ENCODE measurements at places on chromosomes 11 and 22.

DNA sequence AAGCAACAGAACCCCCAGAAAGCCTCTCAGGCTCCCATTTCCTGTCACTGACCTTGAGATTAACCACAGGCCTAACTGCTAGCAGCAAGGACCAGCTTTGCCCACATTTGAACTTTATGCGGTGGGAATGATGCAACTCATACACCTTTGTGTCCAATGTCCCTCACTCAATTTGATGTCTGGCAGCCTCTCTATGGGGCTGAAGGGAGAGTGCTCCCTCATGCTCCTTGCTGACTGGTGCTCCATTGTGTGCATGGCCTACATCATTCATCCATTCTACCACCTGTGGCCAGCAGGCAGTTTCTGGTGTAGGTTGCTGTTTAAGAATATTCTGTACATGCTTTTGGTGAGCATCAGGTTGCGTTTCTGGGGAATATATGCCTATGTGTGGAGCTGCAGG is 31.9 kb downstream of the KCNQ1OT1 start:
- no peak overlapping the region for H3K4me3 ChIP-seq
- no peak for DNase-seq
- H3K27ac ChIP-seq, result no peak overlapping the region
- H3K4me1 ChIP-seq, result no peaks in the 10 kb centered on the region
- no peaks in the 10 kb centered on the region for H3K27me3 ChIP-seq
- no peaks in the 10 kb centered on the region for H3K36me3 ChIP-seq

- peak overlapping the region; percentile 94 for H3K27ac ChIP-seq
- H3K27me3 ChIP-seq, result no peaks in the 10 kb centered on the region
- peaks cover 33% of the 10 kb centered on the region for H3K4me1 ChIP-seq
- DNase-seq, result peak; percentile 77
These were observed 2.8 kb downstream of the RIC8A start for GRCh38 chr11:210122-210802.

DNA sequence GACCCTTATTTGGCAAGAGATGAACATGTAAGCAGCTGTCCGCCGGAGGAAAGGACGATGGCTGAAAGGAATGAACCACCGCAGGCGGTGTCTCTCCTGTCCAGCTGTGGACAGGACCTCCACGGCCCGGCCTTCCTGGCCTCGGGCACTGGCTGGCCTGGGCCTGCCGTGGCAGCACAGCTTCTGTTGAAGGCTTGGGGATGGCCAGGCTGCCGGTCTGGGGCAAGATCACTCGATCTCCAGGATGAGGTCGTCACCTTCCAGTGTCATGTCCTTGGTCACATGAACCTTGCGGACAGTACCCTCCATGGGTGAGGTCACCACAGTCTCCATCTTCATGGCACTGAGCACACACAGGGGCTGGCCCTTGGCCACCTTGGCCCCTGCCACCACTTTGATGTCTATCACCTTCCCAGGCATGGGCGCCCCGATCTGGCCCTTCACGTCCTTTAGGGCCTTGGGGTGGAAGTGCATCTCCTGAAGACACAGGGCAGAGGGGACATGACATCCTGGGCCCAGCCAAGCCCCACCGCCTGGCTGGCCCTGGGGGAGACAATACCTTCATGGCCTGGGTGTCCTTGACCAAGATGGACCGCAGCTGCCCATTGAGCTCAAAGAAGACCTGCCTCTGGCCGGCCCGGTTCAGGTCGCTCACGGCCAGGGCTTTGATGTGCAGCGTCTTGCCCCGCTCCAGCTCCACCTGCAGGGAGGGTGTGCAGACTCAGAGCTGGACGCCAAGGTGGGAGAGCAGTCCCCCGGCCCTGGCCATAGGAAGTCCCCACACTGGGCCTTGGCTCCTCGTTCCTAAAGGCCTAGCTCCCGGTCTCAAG is 5.6 kb downstream of the RCE1 start:
- peaks cover 7% of the 10 kb centered on the region for H3K4me1 ChIP-seq
- DNase-seq, result no peak
- peaks cover 4% of the 10 kb centered on the region for H3K36me3 ChIP-seq
- no peaks in the 10 kb centered on the region for H3K27me3 ChIP-seq

DNA sequence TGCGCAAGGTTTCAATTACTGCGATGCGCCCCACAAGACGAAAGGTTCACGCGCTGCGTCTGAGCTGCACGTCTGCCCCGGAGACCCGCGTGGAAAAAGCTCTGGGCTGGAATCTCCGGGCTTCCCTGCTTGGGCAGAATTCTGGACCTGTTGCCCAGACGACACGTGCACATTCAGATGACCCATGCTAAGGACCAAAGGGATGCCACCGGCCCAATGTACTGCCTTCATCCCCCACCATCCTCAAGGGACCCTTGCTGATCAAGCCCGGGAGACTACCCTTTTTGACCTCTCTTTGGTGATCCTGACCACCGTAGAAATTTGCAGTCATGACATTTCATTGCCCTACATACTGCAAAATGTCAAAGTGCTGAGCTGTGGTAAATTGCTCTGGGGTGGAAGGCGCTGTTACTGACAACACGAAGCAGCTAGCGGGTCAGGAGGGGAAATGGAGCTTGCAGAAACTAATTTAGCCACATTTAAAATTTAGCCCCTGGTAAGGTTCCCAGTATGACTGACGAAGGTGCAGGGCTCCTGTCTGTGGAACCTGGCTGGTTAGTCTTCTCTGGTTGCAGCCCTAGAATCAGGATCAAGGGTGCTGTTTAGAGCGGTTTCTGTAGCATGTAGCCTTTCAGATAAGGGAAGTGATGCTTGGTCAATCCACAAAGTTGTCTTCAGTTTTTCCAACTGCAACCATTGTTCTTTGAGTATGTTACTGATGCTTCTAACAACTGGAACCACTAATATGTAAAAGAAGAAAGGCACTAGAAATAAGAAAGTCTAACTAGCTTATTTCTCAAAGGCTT is 81.9 kb downstream of the PRR5L start:
- H3K27me3 ChIP-seq, result no peaks in the 10 kb centered on the region
- peak overlapping the region; percentile 83 for H3K4me3 ChIP-seq
- peaks cover 11% of the 10 kb centered on the region for H3K36me3 ChIP-seq
- H3K4me1 ChIP-seq, result peaks cover 6% of the 10 kb centered on the region

DNA sequence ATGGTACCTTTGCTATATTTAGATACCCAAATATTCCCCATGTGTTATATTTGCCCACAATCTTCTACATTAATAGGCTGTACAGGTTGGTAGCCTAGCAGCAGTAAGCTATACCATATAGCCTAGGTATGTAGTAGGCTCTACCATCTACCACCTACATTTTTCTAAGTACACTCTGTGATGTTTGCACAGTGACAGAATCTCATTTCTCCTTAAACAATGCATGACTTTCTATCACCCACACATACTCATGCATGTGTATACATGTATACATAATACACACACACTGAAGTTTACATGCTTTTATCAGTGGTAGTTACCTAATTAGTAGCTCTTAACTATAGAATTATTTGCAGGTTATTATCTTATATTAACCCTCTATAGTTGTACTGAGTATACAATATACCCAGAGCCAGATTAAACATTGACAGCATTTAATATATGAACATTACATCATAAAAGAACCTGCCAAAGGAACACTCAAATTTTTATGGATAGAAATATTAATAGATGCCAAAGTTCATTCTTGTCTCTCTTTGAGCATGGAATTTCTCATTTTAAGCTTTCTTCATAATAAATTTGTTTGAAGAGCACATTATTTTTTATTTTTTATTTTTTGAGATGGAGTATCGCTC is 51.4 kb downstream of the ELP4 start:
- no peaks in the 10 kb centered on the region for H3K36me3 ChIP-seq
- H3K27ac ChIP-seq, result no peak overlapping the region
- no peaks in the 10 kb centered on the region for H3K4me1 ChIP-seq
- no peaks in the 10 kb centered on the region for H3K27me3 ChIP-seq

- no peaks in the 10 kb centered on the region for H3K4me1 ChIP-seq
- DNase-seq, result no peak
- H3K4me3 ChIP-seq, result no peak overlapping the region
- H3K27ac ChIP-seq, result no peak overlapping the region
- no peaks in the 10 kb centered on the region for H3K36me3 ChIP-seq
These were observed 54.9 kb downstream of the ARHGAP8 start for GRCh38 chr22:44807232-44807631.

DNA sequence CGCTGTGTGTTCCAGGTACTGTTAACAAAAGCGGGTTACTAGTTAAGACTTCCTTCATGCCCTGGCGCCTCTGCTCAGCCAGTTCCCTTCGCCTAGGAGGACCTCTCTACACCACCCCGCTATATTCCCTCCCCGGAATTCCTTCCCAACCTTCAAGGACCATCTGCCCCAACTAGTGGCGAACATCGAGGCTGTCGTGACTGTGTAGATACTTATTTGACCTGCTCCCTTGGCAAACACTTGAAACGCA is 450 bp upstream of the BCL2L13 start:
- peaks cover 18% of the 10 kb centered on the region for H3K4me1 ChIP-seq
- H3K27ac ChIP-seq, result peak overlapping the region; percentile 99
- no peaks in the 10 kb centered on the region for H3K27me3 ChIP-seq
- no peaks in the 10 kb centered on the region for H3K36me3 ChIP-seq
- DNase-seq, result no peak

GRCh38 chr11:92931746-92932422 is 37.6 kb upstream of the MTNR1B start:
- no peaks in the 10 kb centered on the region for H3K4me1 ChIP-seq
- no peak overlapping the region for H3K4me3 ChIP-seq

DNA sequence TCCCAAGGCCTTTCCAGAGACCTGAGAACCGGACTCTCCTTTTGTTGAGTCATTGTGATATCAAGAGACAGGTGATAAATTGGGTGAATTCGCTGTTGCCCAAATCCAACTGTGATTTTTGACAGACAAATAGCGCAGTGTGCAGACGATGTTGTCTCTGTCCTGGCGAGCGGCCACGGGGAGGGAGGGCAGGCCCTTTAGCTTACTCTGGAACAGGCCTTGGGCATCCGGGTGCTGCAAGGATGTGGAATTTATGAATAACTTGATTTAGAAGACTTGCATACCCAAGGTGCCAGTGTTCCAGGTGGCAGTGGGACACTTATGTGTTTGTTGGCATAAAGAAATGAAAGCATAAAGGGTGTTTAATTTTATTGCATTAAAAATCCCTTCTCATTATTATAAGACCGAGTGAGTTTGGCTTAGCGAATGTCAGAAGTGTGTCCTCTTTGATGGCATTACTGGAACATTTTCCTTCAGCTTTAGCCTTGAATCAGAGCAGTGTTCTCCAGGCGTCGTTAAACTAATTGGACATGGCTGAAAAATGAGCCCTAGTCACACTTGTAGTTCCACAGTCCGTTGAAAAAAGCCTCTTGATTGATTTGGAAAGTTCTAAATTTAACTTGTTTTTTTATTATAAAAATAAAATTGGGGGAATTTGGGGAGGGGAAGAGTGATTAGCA is 9.4 kb downstream of the LDLRAD3 start:
- DNase-seq, result no peak
- no peaks in the 10 kb centered on the region for H3K4me1 ChIP-seq
- H3K4me3 ChIP-seq, result no peak overlapping the region
- H3K27me3 ChIP-seq, result no peaks in the 10 kb centered on the region
- no peak overlapping the region for H3K27ac ChIP-seq

- no peaks in the 10 kb centered on the region for H3K27me3 ChIP-seq
- DNase-seq, result no peak
- peaks cover 10% of the 10 kb centered on the region for H3K4me1 ChIP-seq
- no peaks in the 10 kb centered on the region for H3K36me3 ChIP-seq
- no peak overlapping the region for H3K27ac ChIP-seq
These were observed 14.7 kb upstream of the TAB1 start for GRCh38 chr22:39384750-39385480.

DNA sequence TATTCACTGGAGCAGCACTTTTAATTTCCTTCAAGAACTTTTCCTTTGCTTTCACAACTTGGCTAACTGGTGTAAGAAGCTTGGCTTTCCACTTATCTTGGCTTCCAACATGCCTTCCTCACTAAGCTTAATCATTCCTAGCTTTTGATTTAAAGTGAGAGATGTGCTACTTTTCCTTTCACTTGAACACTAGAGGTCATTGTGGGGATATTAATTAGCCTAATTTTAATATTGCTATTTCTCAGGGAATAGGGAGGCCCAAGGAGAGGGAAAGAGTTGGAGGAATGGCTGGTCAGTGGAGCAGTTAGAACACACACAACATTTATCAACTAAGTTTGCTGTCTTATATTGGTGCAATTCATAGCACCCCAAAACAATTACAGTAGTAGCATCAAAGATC is 24.6 kb upstream of the CCDC90B start:
- H3K4me3 ChIP-seq, result no peak overlapping the region
- no peak overlapping the region for H3K27ac ChIP-seq
- no peaks in the 10 kb centered on the region for H3K4me1 ChIP-seq

DNA sequence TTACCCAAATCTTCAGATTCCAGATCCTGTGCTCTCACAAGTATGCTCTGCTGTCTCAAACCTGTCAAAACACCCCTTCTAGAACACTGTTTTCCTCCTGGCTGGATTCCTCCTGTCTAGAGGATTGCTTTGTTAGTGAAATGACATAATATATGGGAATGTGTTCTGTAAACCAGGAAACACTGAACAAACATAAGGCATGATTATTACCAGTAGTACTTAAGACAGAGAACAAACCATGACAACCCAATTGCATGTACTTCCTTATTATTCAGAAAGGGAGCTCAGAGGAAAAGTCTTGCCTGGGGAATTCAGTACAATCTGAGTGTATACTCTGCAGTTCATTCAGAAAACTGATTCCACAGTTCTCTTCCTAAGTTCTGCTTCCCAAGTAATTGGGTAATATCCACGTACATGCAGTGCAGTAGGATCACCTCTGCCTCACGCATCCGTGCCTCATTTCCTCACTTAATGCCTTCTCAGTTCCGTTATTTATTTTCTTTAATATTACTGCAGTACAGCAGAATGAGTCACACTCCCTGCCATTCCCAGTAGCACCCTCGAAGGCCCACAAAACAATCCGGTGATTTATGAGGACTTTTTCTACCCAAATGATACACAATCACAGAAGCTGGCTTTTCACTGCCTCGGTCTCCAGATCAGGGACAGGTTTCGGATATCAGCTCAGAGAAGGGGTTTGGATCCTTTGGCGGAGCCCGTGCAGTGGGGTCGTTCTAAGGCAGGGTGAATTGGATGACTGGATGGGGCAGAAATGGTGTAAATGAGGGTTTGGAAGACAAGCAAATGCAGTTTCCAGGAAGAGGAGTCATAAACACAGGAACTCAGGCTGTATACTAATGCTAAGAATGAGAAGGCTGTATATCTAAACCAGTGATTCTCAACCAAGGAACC is 896.9 kb downstream of the KCNA4 start:
- H3K4me3 ChIP-seq, result peak overlapping the region; percentile 40
- H3K27me3 ChIP-seq, result no peaks in the 10 kb centered on the region
- H3K36me3 ChIP-seq, result no peaks in the 10 kb centered on the region
- H3K27ac ChIP-seq, result peak overlapping the region; percentile 93
- DNase-seq, result peak; percentile 94

DNA sequence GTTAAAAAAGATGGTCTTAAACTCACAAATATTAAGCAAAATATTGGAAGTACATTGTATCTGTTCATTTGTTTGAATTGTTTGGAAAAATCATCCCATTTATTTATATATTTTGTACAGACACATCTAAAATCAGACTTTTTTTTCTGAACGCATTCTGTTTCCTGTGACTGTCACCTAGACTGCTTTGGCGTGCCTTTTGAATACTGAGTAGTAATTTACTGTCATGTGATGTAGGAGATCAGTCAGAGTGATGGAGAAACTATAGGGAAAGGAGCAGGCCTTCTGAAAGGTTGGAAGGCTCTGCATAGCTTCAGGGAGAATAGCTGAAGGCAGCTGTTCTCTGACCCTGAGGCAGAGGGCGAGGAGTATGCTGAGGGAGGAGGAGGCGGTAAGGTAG is 452.0 kb upstream of the ARHGAP42 start:
- no peaks in the 10 kb centered on the region for H3K27me3 ChIP-seq
- no peak for DNase-seq
- H3K4me1 ChIP-seq, result no peaks in the 10 kb centered on the region
